Esophagus squamous epithelium (tissue), 5 donors: ENCODE measurements at places on chromosomes 3 and 15.
A peak's percentile ranks its signal among the peaks of the same experiment; 100 is the strongest.

- H3K27ac ChIP-seq, result peak overlapping the region; percentile 56
- peaks cover 76% of the 10 kb centered on the region for H3K27me3 ChIP-seq
- no peaks in the 10 kb centered on the region for H3K36me3 ChIP-seq
- peak overlapping the region; percentile 39 for H3K4me3 ChIP-seq
- no peak for DNase-seq
Measured at GRCh38 chr15:28098360-28098765, 752 bp downstream of the OCA2 start.

GRCh38 chr3:58241306-58242044 is 3.9 kb downstream of the ABHD6 start:
- DNase-seq, result no peak
- H3K4me1 ChIP-seq, result peaks cover 25% of the 10 kb centered on the region

GRCh38 chr3:128240232-128240631 is 87.0 kb downstream of the EEFSEC start:
- no peak for DNase-seq
- no peak overlapping the region for H3K27ac ChIP-seq
- H3K4me3 ChIP-seq, result no peak overlapping the region
- H3K27me3 ChIP-seq, result no peaks in the 10 kb centered on the region

DNA sequence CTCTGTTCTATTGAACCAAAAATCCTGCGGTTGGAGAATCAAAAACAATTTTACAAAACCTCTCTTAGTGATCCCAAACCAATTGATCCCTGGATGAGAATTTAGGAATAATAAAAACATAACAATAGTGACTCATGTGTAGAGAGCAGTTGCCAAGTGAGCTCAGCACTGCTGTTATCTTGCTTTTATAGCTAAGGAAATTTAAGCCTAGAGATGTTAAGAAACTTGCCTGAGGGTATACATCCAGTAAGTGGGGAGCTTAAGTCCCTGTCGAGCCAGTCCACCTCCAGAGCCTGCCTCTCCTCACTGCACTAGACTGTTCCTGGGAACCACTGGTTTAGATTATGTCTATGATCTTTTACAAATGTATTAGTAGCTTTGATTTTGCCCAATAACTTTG is 358.4 kb upstream of the LMCD1 start:
- no peak overlapping the region for H3K27ac ChIP-seq
- H3K27me3 ChIP-seq, result no peaks in the 10 kb centered on the region
- H3K36me3 ChIP-seq, result no peaks in the 10 kb centered on the region
- no peak for DNase-seq
- peaks cover 11% of the 10 kb centered on the region for H3K4me1 ChIP-seq

DNA sequence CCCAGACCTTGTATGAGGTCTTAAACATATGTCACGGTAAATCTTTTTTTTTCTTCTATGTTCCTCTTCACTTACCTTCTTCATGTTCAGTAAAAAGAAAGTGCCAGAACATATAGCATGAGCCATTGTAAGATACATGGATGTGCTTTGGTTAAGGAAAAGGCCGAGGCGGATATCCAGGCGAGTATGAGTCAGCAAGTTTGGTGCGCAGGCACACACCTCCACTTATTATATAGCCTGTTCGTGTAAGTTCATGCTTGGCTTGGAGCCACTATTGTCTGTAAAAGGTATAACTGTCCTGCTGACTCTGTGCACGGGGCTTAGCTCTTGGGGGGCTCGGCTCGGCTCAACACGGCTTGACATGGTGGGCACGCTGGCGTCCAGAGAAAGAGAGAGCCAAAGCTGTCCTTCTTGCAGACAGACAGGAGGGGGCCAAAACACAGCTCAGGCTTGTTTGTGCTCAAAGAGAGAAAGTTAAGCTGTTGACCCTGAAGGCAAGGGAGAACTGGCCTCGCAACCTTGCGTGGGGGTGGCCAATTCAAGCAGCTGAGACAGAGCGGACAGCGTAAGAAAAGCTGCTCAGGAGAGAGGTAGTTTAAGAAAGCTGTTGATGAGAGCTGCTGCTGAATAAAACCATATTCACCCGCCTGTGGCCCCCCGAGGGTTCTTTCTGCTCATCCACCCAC is 251.2 kb downstream of the SLC9A9 start:
- H3K4me3 ChIP-seq, result no peak overlapping the region
- no peaks in the 10 kb centered on the region for H3K27me3 ChIP-seq
- no peak for DNase-seq
- no peaks in the 10 kb centered on the region for H3K4me1 ChIP-seq
- no peak overlapping the region for H3K27ac ChIP-seq

- H3K36me3 ChIP-seq, result no peaks in the 10 kb centered on the region
- no peaks in the 10 kb centered on the region for H3K4me1 ChIP-seq
- no peak overlapping the region for H3K4me3 ChIP-seq
- no peak overlapping the region for H3K27ac ChIP-seq
Measured at GRCh38 chr3:79657076-79657475, 110.7 kb downstream of the ROBO1 start.
